HS-5 (cell line): ENCODE measurements at places on chromosomes 1 and 21.

DNA sequence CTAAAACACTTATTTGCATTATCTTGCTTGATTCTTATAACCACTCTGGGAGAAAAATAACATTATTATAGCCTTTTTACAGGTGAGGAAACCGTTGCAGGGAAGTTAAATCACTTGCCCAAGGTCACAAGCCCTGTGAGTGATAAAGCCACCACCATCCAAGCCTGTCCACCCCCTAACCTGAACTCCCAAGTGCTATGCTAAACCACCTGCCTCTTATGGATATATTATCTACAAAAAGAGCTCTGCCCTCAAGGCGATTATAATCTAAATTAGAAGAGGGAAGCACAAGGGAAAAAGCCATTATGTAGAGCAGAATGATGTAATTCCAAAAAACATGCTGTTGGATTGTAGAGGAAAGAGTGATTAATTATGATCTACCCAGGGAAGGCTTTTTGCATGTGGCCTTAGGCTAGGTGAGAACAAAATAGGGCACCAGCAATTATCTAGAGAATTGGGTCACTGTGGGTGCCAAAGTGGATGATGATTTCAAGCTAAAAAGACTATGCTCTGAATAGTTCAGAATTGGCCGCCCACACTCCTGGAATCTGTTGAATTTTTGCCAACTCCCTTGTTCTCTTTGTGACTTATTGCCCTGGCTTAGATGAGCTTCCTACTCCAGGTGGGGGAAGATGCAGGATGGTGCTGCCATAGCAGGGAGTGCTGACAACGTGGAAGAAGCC is 205.3 kb downstream of the FGGY start:
- no peak for DNase-seq

DNA sequence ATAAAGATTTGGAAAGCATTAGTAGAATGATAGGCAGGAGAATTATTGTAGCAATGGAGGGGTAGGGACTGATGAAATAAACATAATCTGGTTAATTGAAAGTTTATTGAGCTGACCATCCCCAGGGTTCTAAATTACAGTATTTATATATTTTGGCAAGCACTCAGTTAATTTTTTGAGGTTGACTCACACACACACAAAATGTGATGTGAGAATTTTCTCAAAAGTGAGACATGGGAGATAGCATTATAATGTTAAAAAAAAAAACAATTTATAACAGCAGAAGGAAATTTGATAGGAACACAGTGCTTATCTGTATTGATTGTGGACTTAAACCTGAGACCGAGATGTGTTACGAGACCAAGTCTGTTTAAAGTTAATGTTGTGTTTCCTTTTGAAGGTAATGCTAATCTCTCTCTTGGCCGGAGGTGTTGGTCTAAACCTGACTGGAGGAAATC is 24.6 kb downstream of the TRIM45 start:
- no peak for DNase-seq

GRCh38 chr1:164695956-164696665 is 137.1 kb downstream of the PBX1 start:
- DNase-seq = no peak

GRCh38 chr1:18142969-18143368 is 35.4 kb downstream of the IGSF21 start:
- no peak for DNase-seq

- DNase-seq = no peak
Observed at GRCh38 chr1:226475142-226475511, 67.2 kb upstream of the PARP1 start.

DNA sequence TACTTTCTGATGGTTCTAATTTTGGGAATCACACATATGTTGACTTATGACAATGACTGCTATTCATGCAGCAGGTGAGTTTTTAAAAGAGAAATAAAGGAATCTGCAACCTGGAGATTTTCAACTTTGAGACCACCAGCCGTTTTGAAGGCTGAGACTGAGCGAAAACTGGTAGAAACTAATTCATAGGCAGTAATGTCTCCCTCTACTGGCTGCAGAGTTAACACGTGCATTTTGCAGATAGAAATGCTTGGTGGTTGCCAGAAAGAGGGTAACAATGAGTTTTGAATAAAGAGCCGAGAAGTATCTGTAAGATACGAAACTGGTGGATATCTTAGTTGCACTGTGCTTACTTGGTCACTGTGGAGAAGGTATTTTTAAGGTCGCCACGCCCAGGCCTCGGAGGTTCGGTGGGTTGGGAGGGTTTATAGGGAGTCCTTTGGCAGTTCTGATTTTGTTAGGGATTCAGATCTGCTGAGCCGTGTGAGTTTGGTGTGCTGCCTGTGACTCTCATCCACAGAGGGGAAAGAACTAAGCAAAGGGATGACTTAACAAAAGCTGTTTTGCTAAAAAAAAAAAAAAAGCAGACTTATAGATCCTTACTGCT is 83.0 kb downstream of the RYR2 start:
- DNase-seq = no peak

- no peak for DNase-seq
Observed at GRCh38 chr1:91696321-91696720, 189.6 kb downstream of the TGFBR3 start.

DNA sequence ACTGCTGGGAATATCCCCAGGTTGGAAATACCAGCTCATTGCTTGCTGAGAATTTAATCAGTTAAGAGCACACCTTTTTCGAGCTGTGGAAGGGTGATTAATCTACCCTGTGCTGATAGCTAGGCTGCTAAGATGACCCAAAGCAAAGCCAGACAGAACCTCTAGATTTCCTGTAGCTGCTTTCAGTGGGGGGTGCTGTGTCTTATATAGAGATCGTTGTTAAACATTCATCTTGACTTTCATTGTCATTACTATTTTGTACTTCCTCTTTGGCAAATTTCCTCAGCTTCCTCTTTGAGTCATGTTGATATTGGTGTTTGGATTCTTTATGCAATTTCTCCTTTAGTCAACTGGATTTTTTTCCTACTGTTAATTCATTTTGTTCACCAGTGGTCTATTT is 155.3 kb downstream of the DISC1 start:
- no peak for DNase-seq

GRCh38 chr1:100631015-100631551 is 88.5 kb upstream of the VCAM1 start:
- peak; percentile 94 for DNase-seq

DNA sequence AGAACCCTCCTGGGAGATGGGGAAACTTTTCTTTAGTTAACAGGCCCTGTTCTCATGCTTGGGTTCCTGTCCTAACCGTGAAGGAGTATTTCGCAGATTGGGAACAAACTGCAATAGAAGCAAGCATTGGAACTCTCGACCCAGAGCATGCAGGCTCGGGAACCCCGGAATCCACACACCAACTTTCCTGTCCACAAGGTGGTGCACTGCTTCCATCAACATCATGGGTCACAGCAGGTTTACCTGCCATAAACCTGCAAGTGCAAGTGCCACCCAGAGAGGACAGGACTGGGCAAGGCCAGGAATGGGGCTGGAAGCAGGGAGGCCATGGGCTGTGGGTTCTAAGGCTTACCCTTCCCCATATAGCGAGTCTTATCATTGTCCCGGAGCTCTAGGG is 6.9 kb downstream of the ENO1 start:
- no peak for DNase-seq

- DNase-seq = no peak
Observed at GRCh38 chr1:24293392-24294227, 25.5 kb upstream of the GRHL3 start.

DNA sequence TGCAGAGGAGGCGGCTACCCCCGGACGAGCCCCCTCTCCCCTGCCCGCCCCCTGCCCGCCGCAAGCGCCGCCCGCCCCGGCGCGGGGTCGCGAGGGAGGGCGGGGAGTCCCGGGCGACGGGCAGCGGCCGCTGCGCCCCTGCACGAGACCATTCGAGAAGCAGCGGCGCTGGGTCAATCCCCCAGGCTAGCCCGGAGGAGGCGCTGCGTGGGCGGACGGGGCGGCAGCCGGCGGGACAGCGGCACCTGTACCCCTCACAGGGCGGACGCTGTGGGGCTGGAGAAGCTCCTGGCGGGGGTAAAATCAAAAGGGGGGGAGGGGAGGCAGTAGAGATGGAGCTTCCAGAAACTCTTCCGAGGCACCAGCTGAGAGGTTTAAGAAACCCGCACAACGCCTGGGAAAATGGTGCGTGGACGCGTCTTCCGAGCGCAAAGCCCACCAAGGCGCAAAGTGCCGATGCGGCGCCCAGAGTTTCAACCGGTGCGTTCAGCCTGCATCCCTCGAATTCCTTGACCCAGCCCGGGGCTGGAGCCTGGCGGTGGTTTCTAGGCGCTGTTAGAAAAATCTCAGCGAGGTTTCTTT is at the start of gene PLPPR5:
PLPPR5 (minus strand) TSS at position 1 of the 582 bp plus-strand sequence. CDS start 190 bp downstream, outside the sequence.
- no peak for DNase-seq

DNA sequence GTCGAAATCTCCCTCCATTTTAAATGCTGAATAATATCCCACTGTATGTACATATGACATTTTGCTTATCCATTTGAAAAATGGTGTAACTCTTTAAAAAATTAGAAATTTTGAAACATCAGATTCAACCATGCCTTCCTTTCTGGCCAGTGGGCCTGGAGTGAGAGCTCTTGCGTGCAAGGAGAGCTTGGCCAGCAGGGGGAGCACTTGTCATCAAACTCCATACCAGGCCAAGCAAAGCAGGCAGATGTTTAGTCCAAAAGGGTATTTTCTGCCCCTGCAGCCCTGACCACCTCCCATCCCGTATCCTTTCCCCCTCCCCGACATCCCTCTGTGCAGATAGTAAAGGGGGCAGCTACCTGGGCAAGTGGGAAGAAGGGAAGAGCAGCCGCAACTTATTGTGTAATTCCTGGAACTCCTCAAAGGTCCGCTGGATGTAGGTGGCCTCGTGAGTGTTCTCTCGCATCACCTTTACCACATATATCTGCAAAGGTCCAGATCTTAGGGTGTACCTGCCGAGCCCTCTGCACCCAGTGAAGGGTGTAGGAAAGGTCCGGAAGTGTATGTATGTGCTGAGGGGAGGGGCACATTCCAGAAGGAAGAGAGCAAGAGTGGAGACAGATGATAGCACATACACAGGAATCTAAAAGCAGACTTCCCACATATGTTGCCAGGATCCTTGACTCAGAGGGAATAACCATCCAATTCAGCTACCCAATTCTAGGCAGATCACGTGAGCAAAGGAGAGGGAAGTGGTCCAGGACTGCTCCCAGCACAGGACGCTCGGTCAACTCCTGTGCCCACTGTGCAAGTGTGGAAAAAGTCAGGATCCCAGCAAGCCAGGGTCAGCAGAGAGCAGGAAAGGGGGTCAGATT is 19.9 kb upstream of the PPP1R15B start:
- DNase-seq = no peak

DNA sequence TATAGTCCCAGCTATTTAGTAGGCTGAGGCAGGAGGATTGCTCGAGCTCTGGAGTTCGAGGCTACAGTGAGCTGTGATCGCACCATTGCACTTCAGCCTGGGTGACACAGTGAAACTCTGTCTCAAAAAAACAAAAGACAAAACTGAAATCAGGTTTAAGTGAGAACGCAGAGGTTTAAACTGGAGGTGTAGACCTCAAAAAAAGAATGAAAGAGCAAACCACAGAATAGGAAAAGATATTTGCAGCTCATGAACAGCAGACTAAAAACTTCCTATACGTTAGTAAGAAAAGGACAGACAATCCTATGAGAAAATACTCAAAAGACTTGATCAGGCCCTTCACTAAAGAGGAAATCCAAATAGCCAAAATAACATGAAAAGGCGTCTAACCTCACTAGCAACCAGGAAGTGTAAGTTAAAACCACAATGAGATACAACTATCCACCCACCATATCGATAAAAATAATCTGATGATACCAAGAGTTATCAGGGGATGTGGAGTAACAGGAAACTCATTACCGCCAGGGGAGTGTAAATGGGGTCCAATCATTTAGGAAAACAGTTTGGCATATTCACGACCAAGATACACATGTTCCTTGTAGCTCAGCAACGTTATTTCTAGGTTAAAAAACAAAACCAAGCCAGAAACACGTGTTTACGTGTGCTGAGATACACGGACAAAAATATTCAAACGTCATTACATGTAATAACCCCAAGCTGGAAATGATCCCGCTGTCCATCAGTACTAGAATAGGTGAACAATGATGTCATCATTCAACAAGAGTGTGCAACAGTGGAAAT is 9.8 kb downstream of the TNFRSF9 start:
- DNase-seq = no peak

DNA sequence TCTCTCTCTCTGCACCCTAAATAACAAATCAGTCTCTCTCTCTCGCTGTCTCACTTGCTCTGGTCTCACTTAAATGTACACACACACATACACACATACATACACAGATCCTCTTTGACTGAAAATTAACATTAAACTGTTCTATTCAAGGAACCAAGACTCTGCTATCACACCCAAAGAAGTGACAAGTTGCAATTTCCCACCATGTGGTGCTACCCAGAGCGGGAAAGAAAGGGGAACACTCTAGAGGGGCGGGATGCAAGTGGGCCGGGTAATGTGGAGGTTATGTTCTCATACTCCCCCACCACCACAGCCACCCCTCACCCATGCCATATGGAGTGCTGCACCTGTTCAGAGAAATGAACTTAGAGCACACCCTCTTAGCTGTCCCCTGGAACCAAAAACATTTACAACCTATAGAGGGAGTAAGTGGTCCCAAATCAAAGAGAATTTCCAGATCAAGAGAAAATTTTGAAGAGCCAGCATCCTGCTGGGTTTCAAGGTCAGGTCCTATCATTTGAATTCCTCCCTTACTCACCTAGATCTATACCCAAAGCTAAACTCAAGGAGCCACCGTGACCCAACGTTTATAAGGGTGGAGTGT is 319.4 kb downstream of the BRINP2 start:
- DNase-seq = no peak

DNA sequence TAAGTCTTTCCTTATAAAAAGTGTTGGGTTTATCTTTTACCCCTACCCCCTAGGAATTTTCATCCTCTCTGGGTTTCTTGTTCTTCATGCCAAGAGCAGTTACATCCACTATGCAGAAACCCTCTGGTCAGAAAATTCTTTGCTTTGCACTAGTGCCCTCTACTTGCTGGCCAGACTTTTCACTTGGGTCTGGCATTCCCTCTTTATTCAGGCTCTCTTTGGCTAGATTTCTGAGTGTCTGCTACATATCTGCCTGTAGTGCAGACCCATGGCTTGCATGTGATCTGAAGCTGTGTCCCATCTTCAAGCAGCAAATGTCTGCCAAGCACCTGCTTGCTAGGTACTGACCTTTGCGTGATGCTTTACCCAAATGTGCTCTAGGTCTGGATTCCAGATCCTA is 237.0 kb downstream of the GPATCH2 start:
- no peak for DNase-seq

DNA sequence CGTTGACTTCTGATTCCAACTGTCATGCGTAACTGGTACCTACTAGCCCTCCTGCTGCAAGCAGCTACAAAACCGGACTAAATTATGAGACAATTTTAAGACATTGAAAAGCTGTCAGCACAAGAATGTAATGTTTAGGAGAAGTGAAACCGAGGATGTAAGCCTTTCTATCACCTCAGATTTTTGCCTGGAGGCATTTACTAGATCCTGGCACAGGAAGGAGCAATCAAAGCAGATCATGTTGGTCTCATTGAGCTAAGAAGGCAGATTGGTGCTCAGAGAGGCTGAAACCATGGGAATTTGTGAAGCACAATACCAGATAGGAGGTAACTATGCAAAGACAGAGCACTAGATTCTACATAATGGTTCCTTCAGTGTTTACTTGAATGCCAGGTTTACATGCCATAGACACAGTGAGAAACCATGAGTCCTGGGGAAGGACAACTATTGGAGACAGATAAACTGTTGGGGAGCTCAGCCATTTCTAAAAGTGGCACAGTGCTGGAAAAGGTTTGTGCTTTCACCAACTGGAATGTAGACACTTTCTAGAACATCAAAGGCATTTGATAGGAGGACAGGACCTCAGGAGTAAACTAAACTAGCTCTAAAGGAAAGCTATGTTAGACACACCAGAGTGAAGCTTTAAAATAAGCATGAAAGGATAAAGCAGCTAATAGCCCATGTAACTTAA is 179.4 kb downstream of the LYPLAL1 start:
- DNase-seq = no peak
